ENCODE measurements at places on chromosomes 5 and 9.

- no peak for DNase-seq
Measured at GRCh38 chr9:133897675-133898074, 94.4 kb downstream of the VAV2 start.

DNA sequence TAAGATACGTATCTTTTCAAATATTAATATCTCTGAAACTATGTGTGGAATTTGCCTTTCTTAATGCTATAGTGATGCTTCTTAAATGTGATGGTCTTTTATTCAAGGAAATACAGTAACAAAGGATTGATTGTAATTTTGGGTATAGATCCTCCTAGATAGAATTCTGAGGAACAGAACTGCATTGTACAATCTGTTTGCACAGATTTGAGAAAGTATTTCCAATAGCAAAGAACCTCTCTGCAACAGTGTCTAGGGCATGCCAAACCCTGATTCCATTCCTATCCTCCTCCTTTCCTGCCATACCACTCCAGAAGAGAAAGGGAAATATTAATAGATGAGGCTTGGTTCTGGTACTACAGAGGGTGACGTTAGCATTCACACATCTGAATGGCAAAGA is 10.4 kb downstream of the SMIM15 start:
- DNase-seq = no peak

GRCh38 chr9:10253341-10253740 is 359.5 kb downstream of the PTPRD start:
- no peak for DNase-seq

DNA sequence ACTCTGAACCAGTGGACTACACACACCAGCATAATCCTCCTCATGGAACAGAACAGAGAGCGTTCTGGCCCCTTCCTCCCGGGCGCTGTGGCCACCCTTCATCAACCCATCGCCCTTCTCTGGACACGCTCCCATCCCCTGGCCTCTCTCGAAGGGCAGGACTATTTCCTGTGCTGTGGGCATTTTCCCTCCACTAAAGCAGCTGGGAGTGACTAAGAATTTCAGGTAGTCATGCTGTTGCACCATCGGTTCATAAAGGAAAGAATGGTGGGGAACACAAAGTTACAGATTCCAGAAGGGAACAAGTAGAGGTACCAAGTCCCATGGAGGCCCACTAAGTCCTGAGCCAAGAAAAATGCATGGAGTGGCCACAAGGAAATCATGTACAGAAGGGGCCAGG is 68.6 kb downstream of the EPB41L4B start:
- no peak for DNase-seq

- no peak for DNase-seq
Measured at GRCh38 chr5:170579601-170580000, 75.8 kb downstream of the KCNIP1 start.

DNA sequence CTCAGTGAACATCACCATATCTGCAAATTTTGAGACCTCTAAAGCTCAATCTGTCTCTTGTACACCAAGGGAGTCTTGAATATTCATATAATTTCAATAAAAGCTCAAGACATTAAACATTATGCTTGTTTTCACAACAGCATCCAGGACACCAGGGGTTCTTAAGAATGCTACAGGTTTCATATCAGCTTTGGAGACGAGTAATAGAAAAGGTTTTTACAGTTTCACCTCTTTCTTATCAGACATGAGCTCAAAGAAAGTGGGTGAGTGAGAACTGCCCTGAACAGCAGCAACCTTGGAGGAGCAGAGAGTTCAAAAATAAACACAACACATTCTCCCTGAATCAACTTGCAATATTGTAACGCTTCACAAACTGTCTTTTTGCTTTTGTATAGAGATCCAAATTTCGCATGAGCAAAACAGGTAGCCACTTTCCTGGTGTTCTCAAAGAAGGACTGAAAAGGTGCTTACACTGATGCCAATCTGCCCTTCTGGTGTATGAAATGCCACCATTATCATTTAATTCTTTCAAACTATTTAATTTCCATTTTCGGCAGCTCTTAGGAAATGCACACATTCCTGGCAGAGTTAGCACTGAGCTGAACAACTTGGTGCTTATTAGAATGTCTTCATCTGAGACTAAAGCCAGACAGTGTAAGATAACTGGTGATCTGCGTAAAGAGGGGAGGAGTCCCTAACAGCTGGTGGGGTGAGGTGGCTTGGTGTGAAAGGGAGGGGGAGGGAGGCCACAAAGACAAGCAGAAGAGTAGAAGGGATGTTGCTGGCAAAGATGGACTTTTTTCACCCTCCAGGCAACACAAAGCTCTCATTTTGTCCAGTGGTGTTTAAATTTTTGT is 535.3 kb downstream of the PDE4D start:
- no peak for DNase-seq

DNA sequence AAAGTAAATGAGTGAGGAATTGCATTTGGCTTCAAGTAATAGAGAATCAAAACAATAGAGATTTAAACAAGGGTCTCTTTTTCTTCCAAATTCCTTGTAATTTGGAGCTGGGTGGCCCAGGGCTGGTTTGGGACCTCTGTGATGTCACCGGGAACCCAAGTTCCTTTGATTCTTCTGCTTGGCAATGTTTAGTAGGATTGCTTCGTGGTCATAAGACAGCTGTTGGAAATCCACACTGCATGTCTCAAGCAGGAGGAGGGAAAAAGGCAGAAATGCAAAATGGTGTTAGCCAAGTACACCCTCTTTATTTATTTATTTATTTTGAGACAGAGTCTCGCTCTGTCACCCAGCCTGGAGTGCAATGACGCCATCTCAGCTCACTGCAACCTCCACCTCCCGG is 72.6 kb upstream of the IL12B start:
- no peak for DNase-seq

- DNase-seq = no peak
Measured at GRCh38 chr5:76083555-76084495, 642 bp downstream of the SV2C start.

- no peak for DNase-seq
Measured at GRCh38 chr9:93004561-93004960, 53.9 kb upstream of the SUSD3 start.

DNA sequence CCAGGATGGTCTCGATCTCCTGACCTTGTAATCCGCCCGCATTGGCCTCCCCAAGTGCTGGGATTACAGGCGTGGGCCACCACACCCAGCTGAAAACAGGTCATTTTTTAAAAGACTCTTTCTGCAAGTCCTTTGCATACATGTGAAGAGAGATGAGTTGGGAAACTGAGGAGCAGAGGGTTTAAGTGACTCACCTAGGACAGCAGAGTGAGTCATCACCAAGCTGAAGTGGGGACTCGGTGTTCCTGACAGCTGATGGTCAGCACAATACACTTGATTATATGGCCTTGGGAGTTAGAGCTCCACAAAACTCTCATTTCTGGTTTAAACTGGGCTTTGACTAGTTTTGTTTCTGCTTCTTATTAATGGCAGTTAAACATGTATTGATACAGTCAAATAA is 38.1 kb upstream of the SSBP2 start:
- no peak for DNase-seq

DNA sequence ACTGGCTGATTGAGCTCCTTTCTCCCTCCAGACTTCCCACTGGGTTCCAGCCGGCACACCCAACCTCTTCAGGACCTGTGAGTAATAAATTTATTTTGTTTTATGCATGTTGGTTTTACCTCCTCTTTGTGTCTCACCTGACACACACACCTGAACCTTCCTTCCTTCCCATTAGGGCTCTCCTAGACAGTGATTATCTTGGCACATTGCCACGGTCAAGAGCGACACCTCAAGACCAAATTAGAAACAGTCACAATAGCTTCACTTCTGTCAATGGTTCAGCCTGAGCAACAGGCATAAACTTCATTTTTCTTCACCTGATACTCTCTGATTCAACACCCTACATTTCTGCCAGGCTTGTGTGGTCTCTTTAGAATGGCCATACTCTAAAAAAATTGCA is 296.3 kb upstream of the SMARCA2 start:
- DNase-seq = no peak

- no peak for DNase-seq
Measured at GRCh38 chr9:129027224-129027684, 877 bp downstream of the SH3GLB2 start.

DNA sequence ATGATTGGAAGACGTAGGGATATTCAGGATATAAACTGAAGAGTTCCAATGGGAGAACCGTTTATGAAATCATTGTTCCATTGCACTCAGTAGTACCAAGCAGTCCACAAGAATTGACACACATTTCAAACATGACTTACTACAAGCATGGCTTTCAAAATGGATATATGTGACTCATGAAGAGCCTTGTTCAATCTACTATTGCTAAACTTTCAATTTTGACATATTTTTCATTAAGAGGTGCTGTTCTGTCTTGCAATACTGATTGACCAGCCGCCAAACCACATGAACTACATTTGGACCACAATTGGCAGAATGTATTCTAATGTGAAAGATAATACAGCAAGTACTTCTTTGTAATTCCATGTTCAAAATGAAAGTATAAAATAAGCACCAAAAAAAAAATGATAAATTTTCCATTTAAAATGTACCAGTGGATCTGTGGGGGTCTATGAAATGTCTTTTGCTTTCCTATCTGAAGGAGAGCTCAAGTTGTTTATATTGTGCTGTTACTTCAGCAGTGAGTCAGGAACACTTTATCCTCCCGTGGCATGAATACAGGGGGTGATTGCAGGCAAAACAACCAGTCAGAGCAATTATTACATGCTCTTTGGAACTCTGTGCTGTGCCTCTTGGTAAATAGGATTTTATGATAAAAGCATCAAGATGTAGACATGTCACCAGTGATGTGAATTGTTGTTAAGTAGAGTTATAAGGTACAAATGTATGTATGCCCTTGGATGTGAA is 366.0 kb downstream of the ARRDC3 start:
- no peak for DNase-seq

- no peak for DNase-seq
Measured at GRCh38 chr5:89900346-89900745, 509.2 kb downstream of the CETN3 start.

- DNase-seq = no peak
Measured at GRCh38 chr5:61831736-61832135, 474.3 kb upstream of the KIF2A start.

DNA sequence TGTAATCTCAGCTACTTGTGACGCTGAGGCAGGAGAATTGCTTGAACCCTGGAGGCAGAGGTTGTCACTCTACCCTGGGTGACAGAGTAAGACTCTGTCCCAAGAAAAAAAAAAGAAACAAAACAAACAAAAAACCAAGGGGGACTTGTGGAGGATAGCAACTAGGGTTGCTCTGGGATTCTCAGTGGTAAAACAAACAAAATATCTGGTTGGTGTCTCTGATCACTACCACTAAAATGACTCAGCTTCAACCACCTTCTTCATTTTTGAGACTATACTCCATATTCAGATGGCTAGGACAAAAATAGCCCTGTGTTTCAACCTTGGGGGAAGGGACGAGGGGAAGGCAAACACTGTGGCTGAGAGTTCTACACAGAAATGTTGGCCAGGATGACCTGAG is 110.3 kb downstream of the ARRDC3 start:
- DNase-seq = no peak

- DNase-seq = no peak
Measured at GRCh38 chr5:107980923-107981692, 310.4 kb upstream of the EFNA5 start.

GRCh38 chr9:91391412-91391811 is 29.7 kb upstream of the AUH start:
- no peak for DNase-seq

DNA sequence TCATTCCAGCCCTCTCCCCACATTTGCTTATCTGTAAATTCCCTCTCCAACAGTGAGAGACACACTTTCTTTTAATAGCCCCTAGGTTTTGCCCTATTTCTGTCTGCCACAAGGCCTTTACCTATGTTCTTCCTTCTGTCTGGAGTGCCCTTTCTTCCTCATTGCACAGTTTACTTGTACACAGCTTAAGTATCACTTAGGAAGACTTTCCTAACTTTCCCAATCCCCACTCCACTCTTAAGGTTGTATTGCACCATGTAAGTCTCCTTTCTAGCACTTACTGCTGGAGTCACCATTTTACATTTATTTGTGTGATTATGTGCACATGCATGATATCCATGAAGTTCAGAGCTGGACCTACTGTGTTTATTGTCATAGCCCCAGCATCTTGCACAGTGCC is 10.8 kb upstream of the CKMT2 start:
- no peak for DNase-seq

- no peak for DNase-seq
Measured at GRCh38 chr5:154117050-154117449, 73.5 kb upstream of the GALNT10 start.

GRCh38 chr5:115236599-115236998 is 26.1 kb downstream of the PGGT1B start:
- DNase-seq = no peak

GRCh38 chr5:32098291-32098690 is 75.8 kb downstream of the GOLPH3 start:
- no peak for DNase-seq

DNA sequence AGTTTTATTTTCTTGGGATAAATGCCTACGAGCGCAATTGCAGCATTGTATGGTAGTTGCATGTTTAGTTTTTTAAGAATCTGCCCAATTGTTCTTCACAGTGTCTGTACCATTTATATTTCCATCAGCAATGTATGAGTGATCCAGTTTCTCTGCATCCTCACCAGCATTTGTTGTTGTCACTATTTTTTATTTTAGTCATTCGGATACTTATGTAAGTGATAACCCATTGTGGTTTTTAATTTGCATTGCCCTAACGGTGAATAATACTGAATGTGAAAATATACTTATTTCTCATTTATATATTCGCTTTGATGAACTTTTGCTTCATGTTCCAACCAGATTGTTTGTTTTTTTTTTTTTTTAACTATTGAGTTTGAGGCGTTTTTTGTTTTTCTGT is 33.7 kb upstream of the PWWP2A start:
- no peak for DNase-seq

DNA sequence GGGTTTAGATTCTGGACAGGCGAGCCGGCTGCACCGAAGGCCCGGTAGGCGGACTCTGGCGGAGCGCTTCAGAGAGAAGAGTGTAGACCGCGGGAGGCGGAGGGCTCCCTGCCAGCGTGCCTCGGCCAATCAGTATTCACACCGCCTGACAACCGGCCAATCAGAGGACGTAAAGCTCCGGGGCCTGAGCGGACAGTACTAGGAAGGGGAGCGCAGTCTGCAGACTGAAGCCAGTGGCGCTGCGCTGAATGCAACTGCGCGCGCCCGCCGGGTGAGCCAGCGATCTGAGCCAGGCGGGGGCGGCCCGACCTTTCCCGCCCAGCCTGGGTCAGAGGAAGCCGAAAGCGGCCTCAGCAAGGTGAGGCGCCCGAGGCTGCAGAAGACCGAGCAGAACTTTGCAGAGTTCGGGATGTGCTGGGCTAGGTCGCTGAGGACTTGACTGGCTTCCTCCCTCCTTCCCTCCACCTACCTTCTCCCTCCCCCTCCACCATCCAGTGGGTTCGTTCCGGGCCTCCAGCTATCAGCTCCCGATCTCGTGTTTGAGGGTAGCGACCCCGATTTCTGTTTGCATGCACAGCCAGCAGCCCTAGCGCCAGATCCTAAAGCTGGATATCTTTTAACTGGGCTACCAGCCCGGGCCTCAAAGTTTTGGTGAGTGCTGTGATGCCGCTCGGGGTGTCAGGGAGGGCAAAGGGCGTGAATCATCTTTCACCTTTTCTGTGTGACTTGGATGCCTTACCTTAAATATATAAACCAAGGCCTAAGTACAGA is at the start of gene DMRT2:
TSS of gene DMRT2 (plus strand) at position 233 of the 771 bp plus-strand sequence. CDS start 1,257 bp downstream, outside the sequence.
- peak; percentile 88 for DNase-seq
